ENCODE measurements at places on chromosomes 7 and 10. TPM values are rescaled to one million over a fixed set of nuclear protein-coding genes. Genes with fewer than 3 reads are reported as not detected.

DNA sequence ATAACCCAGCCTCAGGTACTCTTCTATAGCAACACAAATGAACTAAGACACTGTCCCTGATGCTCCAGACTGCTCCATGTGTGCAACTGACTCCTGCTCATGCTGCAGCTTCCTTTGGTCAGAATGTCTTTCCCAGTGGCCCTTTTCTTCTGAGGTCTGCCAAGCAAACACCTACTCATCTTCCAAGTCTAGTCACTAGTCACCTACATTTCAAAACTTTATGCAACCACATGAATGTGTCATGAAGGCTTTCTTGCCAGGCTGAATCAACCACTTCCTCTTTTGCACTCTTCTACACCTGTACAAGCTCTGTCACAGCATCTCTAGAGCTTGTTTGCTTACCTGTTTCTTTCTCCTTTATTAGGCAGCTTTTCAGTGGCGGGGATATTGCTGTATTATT lies 75.8 kb downstream of the LSMEM1 start:
- DNase-seq: no peak

GRCh38 chr7:108015740-108016139 lies 12.8 kb upstream of the LAMB1 start:
- no peak for DNase-seq

IFIT1B gene
- not detected for total RNA-seq

ANKRD22 gene
- not detected for total RNA-seq

DENND2A gene
- total RNA-seq: 26.7 TPM

SP8 gene
- total RNA-seq: not detected

Measured in fibroblast of villous mesenchyme (primary cell).